ENCODE measurements at places on chromosomes 1 and 21. TPM values are rescaled to one million over a fixed set of nuclear protein-coding genes. Genes with fewer than 3 reads are reported as not detected.

Gene NOS1AP
- not detected for total RNA-seq

Gene PGBD2
- total RNA-seq = 5.8 TPM

Gene MYOM3
- total RNA-seq = 30.5 TPM

Gene KRTAP11-1
- total RNA-seq = not detected

Gene GGPS1
- total RNA-seq = 14.8 TPM

DNA sequence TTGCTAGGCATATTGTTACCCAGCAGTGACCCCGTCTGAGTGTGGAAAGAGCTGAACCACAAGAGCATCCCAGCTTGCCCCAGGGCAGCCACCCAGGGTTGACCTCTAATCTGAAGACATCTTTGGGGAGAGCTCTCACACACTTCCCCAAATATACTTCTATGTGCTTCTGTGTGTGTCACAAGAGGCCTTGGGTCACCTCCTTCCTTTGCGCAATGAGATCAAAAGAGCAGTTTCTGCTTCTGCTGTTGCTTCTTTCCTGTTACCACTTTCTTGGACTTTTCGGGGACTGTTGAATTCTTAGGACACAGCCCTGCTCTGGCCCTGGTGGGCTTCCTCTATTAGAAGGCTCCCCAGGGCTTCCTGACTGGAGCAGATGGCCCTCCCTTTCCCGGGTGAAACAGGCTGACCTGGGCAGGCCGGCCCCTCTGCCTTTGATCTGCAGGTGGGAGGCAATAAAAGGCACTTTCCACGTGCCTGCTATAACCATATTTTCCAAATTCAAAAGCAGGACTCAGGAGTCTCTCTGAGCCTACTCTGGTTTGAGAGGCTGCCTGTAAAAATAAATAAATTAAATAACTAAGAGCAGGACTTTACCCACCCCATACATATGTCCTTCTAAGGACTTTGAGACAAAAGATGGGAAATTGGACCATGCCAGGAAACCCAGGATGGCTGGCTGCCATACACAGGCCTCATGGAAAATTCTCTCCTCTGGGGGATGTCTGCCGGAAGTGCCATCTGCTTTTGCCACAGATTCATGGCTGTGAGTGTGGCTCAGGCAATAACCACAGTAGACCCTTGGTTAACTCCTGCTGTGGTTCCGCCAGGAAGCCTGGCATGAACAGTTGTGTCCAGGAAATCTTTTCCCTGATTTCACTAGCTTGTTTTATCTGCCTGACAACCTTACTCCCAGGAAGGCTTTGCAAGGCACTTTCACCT lies 28.3 kb upstream of the RCSD1 start:
- DNase-seq = no peak

GRCh38 chr1:111214884-111215283 lies 12.6 kb upstream of the CHI3L2 start:
- DNase-seq = no peak

DNA sequence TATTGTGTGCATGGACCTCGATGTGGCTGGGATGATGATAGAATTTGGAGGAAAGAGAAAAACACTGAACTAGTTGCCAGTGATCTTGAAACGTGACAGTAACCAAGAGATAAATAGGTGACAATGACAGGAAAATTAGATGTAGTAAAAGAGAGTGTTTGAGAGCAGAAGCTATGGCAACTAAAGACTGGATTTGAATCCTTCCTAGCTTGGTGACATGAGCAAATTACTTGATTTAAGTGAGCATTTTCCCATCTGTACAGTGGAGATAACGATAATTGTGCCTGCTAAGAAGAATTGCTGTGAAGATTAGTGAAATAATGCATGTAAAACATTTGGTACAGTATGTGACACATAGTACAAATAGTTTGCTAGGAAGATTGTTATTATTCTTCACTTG lies 12.7 kb downstream of the TTC3 start:
- no peak for DNase-seq

GRCh38 chr1:209886219-209886536 lies 51.8 kb upstream of the SYT14 start:
- DNase-seq = no peak

- no peak for DNase-seq
Measured at GRCh38 chr1:191125950-191126349, 648.3 kb upstream of the BRINP3 start.

- no peak for DNase-seq
Measured at GRCh38 chr1:177305040-177306018, 134.6 kb downstream of the BRINP2 start.

GRCh38 chr21:37532868-37533780 lies 166.6 kb downstream of the DYRK1A start:
- DNase-seq = peak; percentile 66

DNA sequence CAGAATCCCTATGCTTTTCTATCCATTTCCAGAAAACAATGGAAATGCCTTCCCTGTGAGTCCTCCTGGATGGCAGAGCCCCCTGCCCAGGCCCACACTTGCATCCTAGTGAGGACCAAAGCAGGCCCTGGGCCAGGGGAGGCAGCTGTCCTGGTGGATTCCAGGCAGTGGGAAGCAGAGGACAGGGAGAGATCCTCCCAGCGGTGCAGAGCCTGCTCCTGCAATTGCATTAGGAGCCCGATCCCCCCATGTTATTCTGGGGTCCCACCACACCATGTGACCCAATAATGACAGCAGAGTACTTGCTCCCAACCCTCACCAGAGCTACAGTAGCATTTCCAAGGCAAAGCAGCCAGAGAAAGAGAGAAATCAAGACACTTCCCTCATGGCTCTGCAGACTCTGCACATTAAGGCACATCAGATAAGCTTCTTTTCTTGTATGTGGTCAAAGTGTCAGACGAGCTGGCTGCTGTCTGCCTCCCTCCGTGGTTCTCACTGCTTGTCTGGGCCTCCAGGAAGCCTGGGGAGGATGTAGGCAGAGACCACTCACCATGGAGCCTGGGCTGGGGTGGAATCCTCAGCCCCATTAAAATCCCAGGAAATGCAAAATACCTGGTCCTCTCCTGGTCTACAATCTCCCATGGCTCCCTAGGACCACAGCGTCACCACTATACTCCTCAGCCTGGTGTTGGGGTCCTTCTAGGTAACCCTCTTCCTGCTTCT lies 54.9 kb upstream of the RUNX3 start:
- DNase-seq = no peak

DNA sequence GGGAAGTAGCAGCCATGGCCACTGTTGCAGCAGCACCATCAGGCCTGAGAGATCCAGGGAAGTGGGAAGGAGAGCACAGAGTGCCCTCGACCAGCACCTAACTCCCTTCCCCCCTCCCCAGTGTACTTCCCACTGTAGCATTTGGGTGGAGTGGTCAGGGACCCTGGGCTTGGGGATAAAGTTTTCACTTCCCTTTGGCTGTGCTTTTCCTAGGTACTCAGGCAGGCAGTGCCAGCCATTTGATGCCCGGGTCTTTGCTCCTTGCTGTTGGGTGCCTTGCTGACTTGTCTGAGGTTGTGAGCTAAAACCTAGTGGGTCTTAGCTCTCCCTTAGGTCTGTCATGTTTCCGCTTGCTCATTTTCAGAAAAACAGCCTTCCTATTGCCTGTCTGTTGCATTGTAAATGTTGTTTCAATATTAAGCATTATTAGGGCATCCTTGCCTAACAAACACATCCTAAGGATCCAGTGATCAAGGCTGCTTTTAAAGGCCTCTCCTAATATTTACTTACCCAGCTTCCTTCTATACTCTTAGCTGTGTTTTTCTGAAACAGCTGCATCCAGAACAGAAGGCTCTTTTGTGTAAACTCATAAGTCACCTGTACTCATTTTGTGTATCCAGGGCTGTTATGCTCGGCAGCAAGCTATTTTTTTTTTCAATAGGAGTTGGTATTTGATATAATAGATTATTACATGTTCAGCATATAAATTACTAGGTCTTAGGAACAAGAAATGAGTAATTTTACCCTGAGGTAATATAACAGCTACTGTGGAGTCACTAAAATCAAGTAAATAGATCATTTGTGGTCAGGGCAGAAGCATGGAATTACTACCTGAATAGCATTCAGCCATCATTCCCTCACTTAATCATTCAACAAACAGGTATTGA lies 418.6 kb upstream of the PROX1 start:
- DNase-seq = no peak

GRCh38 chr1:96545935-96546656 lies 175.5 kb upstream of the PTBP2 start:
- DNase-seq = no peak
